Hematopoietic multipotent progenitor cell treated with erythropoietin and hydrocortisone succinate and interleukin-3 and kit ligand, for 15 days (in vitro differentiated cells): ENCODE measurements at places on chromosomes 6 and 20.

DNA sequence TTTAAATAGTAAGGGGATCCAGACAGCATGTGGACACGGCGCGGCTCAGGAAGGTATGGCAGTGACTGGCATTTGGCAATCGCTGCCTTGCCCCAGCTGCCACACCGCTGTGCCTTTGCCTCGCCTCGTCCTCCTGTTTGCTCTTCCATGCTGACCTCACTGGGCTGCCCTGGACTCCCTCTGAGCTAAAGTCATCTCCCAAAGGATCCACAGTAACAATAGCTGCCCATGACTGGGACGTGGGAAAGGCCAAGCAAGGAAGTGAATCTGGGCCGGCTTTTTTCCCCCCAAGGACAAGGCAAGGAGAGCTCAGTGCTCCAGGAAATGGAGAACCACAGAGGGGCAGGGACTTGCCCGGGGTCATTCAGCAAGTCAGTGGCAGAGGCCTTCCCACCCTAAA, 48.1 kb downstream of the JPH2 start:
- DNase-seq = no peak

DNA sequence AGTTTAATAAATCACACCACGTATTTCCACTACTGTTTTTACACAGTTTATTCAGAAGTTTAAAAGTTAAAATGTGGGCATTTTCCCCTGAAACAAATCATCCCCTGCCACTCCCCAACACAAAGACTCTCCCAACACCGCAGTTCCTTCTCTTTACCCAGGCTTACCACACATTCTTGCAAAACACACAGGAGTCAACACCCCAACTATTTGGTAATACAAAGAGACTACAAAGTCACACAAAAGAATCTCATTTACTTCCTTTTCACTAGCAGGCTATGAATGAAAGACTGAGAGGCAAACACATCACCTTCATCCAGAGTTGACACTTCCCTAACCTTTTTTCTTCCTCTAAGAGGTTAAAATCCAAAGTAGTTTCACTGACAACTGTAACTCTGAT, 51.1 kb downstream of the KCTD20 start:
- no peak for DNase-seq

GRCh38 chr6:52045481-52045880, 41.9 kb downstream of the PKHD1 start:
- no peak for DNase-seq

GRCh38 chr6:39678914-39679313, 46.3 kb downstream of the KIF6 start:
- no peak for DNase-seq

DNA sequence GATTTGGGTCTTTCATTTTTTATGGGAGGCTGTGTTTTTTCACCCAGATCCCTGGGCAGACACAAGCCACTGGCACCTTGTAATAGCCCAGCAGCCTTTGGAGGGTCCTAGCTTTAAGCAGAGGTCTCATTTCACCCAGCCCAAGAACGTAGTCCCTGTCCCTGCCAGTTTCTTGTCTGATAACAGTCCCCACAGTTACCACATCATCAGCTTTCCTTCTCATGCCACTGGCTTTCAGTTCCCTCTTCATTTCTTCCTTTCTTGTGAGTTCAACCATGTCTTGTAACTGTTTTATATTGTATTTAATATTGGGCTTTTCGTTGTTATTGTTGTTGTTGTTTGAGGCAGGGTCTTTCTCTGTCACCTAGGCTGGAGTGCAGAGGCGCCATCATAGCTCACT, 10.6 kb downstream of the PNPLA1 start:
- no peak for DNase-seq

DNA sequence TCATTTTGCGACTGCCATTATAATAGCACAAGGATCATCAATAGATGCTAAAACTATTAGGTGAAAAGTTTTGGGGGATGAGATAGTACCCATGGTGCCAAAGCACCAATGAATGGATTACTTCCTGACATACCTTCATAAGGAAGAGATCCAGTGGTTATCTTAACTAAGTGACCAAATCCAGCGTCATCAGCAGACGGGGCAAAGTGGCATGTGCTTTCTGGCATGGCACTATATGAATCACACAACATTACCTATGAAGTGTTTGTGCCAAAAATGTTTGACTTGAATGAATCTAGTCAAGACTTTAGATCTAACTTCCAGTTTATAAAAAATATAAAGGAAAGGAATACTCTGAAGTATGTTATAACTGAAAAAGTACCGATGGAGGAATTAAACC, 10.8 kb downstream of the TRIM26 start:
- DNase-seq = no peak

GRCh38 chr20:64027981-64028685, 7.8 kb upstream of the C20orf204 start:
- DNase-seq = no peak

DNA sequence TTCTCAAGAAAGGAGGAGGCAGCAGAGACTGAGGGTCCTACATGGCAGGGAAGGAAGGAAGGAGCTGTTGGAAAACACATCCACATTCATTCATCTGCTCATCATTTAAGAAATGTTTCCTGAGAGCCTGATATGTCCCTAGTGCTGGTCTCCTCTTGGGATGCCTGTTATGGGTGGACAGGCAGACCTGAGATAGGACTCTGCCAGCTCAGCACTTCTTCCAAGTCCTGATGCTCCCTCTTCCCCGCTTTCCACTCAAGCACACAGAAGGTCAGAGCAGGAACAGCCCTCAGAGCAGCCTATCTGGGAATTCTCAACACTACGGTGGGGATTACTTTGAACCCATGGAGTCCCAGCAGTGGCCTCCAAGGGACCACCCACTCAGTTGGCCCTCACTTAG, 8.0 kb upstream of the SIRPD start:
- no peak for DNase-seq

- no peak for DNase-seq
Observed at GRCh38 chr20:44500221-44500620, 21.6 kb downstream of the SERINC3 start.

GRCh38 chr6:140078561-140079125, 704.2 kb upstream of the CITED2 start:
- no peak for DNase-seq

GRCh38 chr6:2173203-2173961, 72.0 kb downstream of the GMDS start:
- DNase-seq = no peak

DNA sequence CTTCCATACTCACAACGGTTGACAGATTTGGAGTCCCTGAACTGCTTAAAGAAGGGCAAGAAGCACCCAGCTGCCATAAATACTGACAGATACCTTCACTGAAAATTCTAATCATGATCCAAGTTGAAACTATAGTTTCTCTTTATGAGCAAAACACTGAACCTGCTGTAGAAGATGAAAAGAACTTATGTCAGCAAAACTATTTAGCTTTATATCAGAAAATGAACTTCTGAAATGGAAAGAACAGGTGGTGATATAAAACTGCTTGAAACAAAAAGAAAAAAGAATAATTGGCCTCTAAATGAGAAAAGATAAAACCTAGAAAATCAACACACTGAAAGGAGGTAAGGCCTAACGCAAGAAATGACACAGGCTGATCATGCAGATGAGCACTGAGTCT, 72.4 kb downstream of the HACE1 start:
- DNase-seq = no peak

DNA sequence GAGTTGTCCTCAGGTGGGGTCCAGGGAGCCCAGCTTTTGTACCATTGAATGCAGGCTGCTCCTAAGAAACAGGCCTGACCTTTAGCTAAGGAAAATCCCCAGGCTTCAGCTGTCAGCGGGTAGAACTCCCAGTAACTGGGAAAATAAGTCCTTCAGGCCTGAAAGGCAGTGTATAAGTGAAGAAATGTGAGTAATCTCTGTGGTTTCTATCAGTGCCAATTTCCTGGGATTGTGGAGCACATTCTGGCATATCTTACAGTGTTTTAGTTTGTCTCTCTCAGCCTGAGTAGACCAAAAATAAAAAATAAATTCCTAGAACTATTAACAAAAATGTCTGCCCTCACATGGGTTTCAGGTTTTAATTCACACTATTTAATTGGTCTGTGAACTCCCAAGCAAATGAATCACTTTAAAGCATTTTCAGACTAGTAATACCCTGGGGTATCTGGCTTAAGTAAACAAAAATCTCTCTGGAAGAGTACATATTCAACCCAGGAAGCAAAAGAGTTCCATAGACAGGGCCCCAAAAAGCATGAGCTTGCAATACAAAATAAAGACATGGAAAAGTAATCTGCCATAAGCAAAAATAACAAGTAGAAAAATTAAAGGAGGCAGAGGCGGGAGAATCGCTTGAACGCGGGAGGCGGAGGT, 566.2 kb upstream of the NOX3 start:
- no peak for DNase-seq

- DNase-seq = no peak
Observed at GRCh38 chr6:19662911-19663310, 174.3 kb upstream of the ID4 start.

DNA sequence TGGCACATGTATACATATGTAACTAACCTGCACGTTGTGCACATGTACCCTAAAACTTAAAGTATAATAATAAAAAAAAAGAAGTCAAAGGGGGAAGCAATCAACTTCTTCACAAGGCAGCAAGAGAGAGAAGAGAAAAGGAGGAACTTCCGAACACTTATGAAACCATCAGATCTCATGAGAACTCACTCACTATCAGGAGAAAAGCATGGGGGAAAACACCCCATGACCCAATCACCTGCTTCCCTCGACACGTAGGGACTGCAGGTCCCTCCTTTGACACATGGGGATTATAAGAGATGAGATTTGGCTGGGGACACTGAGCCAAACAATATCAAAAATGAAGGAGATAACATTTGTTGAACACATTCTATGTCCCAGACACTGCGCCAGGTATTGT, 94.8 kb upstream of the PHACTR1 start:
- DNase-seq = no peak

DNA sequence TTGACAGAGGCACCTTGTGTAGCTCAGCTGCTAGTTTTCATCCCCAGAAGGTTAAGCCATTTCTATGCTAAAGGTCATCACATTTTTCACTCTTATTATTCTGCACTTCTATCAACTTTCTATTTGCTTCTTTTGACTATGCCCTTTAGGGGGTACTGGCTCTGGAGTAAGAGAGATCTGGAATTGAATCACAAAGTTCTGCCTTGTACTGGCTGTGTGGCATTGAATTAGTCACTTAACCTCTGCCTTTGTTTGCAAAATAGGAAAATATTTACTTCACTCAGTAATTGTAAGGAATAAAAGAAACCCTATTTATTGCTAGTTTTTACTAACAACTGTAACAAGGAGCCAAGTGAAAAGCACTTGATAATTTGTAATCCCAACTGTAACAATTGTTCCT, 56.8 kb upstream of the MTRF1L start:
- DNase-seq = no peak
